Kidney (tissue), 22 donors: ENCODE measurements at places on chromosomes 7 and 10. TPM values are rescaled to one million over a fixed set of nuclear protein-coding genes. Genes with fewer than 3 reads are reported as not detected.

DNA sequence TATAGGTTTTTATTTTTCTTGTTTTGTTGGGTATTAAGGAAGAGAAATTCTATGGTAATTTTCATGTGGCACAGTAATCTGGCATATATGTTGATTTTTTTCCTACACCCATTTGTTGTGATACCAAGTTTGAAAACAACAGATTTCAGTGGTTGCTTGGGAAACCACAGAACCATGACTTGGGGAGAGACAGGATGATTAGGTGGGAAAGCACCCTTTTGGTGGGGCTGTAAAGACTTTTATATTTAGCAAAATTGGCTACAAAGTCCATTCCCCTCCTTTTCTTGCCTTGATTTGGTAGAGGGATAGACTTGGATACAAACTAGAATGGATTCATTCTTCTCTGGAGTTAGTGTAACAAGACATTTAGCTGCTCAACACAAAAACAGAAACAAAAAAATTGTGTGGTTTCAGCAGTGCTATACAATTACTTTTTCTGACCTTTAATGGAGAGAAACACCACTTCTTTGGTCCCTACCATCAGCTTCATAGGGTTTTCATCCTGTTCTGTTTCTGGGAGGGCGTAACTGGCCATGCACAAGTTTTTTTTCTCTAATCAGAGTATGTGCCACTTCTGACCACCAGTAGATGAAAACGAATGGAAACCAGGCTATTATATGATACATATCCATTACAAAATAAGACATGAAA is 52.7 kb downstream of the FIGNL1 start:
- DNase-seq: no peak

Gene TRPV5
- polyA plus RNA-seq: 1.3 TPM

Gene ZFAND4
- 6.6 TPM for polyA plus RNA-seq

Gene NPC1L1
- 2.4 TPM for polyA plus RNA-seq
